ENCODE measurements at places on chromosomes 1 and 21.

- peak; percentile 30 for DNase-seq
Measured at GRCh38 chr1:91011726-91012125, 10.1 kb downstream of the ZNF644 start.

- no peak for DNase-seq
Measured at GRCh38 chr1:59880735-59881134, 45.8 kb downstream of the CYP2J2 start.

DNA sequence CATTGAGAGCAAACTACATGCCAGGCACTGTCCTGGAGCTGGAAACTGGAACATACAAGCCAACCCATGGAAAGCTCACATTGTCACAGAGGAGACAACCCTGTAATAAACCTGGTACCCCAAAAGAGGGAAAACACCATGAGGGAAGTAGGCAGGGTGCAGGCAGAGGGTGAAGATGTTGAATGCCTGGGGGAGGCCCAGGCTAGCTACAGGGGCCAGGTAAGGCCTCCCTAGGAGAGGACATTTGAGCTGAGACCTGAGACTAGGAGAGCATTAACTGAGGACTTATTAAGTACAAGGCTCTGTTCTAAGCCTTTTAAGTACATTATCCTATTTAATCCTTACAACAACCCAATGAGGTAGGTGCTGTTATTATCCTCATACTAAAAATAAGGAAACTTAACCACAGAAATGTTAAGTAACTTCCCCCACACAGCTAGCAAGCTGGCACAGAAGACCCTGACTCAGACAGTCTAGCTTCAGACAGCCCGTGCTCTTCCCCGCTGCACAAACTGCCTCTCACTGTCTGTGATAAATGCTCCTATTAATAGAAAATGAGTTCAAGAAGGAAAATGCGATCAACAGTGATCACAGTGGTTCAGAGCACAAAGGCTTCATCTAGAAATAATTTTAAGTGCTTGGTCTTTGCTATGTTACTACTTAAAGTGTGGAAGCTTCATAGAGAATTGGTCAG, 41.8 kb downstream of the ZNF281 start:
- DNase-seq: peak; percentile 8

DNA sequence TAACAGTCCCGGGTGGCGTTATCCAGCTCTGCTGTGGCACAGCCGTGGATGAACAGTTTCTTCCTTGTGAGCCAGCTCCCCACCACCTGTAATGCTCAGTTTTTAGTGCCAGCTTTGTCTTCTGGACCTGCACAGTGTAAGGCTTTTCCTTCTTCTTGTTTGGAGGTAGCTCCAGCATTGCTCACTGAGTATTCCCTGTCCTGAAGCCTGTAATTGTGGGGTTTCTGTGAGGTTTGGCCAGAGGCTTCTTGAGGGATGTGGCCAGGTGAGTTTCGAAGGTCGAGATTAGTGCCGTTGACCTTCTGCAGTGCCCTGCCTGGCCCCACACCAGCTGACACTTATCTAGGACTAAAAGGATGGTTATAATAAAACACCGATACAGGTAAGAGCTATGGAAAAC, 75.0 kb downstream of the PBX1 start:
- DNase-seq: no peak

DNA sequence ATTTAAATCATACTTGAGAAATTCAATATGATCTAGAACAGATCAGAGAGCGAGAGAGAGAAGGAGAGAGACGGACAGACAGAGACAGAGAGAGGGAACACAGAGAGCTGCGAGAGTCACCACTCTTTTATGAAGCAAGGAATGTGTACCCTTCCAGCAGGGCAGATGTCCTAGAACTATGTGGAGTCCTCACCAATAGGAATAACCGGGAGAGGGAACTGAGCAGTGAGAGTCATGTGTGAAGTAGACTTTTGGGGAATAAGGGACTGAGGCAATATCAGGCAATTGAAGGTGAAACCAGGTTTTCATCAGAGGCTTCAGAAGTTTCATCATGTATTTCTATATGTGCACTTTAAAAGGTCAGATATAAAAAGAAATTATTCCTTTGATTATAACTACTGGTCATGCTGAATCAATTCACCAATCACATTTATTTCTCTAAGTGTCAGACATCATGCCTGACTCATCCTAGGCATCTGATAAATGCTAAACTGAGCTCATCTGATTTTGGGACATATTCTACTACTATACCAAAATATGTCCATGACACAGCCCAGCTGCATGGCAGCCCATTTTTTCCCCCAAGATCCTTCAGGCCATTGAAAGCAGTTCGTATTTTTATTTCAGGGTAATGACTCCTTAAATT, 22.4 kb downstream of the VTCN1 start:
- DNase-seq: no peak

GRCh38 chr1:186442651-186443375, 18.1 kb downstream of the PDC start:
- DNase-seq: peak; percentile 71

- no peak for DNase-seq
Measured at GRCh38 chr1:32924881-32925344, 23.7 kb upstream of the TMEM54 start.

DNA sequence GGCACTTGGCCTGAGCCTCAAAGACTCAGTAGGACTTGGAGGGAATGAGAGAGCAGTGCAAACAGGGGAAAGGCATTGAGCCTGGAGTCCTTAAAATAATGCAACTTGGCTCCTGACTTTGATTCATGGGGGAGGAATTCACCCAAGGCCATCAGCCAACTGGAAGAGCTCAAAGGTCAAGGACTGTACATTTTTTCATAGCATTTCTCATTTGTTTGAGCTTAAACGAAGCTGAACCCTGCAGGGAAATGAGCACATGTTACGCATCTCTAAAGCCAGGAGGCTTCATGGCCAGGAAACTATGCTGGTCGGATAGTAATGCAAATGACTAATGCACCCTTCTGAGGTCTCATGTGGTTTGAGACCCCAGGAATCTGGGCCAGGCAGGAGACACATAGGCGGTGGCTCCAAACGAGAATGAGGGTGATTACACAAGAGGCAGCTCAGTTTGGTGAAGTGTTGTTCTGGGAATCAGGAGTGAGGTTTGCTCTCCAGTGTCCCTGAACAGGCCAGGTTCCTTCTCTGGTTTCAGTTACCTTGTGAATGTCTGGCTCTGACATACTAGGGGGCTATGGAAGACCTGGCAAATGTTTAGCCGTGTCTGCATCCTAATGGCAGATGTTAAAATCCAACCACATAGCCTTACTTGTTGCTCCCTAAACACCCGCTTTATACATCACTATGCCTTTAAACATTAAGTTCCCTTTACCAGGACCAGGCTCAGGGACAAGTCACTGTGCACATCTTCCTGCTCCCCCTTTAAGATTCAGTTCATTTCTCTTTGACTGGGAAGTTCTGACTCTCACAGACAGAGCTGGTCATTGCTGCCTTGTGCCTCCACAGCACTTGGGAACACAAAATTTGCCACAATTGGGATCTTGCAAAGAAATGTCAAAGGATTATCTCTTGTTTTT, 503.9 kb upstream of the USP24 start:
- DNase-seq: peak; percentile 97

DNA sequence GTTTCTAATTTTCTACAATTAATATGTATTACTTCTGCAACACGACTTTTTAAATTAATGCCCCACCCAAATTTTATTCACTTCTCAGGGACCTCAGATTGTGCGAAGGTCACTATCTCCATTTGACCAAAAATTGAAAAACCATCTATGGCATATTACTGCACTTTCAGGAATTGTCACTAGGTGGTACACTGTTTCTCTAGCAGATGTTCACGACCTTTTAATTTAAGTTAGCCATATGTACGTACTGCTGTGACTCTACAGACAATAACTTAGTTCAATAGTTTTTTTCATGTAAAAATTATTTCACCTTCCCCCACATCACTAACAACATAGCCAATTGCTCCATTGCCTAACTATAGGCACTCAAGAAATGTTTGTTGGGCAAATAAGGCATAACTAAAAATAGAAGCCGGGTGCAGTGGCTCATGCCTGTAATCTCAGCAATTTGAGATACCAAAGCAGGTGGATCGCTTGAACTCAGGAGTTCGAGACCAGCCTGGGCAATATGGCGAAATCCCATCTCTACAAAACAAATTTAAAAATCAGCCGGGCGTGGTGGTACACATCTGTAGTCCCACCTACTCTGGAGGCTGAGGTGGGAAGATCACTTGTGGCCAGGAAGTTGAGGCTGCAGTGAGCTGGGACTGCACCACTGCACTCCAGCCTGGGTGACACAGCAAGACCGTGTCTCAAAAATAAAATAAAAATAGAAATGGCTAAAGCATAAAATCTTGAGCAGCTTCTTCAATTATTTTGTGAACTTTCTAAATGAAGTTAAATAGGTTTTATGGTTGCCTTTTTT, 75.7 kb upstream of the PKN2 start:
- DNase-seq: peak; percentile 13

- DNase-seq: no peak
Measured at GRCh38 chr1:223466151-223466550, 72.9 kb downstream of the CCDC185 start.

GRCh38 chr1:21634806-21635535, 34.2 kb downstream of the RAP1GAP start:
- no peak for DNase-seq

All from NCI-H226 (cell line).